ENCODE measurements at places on chromosomes 5 and 9. TPM values are rescaled to one million over a fixed set of nuclear protein-coding genes. Genes with fewer than 3 reads are reported as not detected.

DNA sequence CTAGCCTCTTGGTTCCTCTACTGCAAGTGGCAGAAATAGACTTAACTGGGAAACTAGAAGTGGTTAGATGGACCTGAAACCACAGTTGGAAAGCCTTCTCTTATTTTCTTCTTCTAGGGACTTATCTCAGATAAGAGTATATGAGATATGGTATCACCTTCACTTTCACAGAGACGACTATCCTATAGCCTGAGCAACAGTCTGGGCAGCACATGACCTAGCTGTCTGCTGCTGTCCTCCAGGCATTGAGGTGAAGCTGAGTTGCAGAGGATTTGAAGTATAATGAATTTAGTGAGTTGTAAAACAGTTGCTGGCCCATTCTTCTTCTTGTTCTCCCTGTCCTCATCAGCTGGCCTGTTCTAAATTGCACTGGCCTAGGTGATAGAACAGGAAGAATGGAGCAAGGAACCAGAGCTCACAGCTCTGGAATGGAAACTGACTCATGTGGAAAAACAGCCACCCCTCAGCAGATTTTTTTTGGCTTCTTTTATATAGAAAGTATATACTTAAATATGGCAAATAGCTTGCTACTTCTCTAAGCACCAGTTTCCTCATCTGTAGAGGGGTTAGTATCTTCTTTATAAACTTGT lies 27.8 kb downstream of the RECK start:
- no peak for DNase-seq

IRX1 gene
- not detected for total RNA-seq

DNA sequence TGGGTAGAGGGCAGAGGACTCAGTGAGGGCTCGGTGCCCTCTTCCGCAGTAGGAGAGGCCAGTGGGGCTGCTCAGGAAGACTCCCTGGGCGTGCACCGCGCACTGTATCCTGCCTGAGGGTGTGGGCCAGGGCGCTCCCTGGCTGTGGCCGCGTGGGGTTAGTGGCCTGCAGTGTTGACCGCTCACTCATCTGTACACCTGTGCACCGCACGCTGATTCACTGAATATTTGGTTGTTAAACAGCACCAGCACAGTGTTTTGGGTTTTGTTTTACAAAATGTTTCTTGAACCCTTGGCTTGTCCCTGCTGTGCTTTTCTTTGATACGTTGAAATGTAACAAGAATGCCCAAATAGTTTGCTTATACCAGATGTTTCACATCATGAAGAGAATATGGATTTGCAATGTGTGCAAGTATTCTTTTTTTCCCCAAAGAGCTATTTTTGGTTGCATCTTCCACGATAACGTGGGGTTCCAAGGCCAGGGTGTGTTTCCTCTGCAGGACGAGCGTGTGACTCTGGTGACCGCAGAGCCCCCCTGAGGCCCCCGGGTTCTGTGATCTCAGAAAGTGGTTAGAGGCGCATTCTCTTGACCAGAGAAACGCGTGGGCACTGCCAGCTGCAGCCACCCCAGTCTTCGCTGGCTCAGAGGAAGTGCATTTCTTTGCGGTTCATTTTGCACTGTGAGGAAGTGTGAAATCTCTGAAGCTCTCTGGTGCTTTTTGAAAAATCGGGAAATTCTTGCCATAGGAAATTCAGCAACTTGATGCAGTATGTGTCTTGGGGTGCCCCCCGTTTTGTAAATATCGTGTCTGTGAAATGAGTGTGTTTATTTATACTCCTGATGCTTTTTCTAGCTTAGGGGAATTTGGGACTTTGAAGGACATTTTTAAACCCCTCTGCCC lies 46.9 kb downstream of the AHRR start:
- DNase-seq, result peak; percentile 1

- DNase-seq, result no peak
These were observed 371.7 kb upstream of the POU5F2 start for GRCh38 chr5:94113087-94113486.

DNA sequence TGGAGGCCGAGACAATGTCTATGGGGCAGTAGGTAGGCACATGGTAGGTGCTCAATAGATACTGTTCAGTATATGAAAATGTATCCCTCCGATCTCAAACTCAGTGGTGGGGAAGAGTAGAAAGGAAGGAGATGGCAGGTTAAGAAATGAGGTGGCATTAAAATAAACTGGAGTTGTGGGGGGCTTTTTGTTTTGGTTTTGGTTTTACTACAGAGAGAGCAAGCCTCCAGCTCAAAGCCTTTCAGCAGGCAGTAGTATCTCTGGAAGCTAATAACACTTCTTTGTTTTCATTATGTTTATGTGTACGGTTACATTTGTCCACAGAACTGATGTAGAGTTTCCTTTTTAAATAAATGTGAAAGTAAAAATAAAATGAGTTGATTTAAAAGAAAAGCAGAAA lies 8.6 kb downstream of the MFAP3 start:
- DNase-seq, result no peak

TMC1 gene
- not detected for total RNA-seq

DNA sequence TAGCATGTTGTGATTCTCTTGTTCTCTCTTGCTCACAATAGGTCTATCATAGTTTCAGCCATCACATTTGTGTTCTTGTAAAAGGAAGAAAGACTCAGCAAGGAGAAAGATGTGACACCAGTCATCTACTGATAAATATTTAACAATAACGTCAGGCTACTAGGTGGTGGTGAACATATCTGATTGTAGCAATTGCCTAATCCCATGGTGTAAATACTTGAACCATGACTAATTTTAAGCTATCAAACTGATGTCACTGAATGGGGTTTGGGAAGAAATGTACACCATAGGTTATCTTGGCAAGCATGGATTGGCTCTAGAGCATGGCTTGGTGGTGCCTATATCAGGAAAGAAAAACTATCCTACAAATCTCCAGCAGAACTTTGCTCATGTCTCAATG lies 16.6 kb downstream of the DMRTA1 start:
- DNase-seq, result no peak

DNA sequence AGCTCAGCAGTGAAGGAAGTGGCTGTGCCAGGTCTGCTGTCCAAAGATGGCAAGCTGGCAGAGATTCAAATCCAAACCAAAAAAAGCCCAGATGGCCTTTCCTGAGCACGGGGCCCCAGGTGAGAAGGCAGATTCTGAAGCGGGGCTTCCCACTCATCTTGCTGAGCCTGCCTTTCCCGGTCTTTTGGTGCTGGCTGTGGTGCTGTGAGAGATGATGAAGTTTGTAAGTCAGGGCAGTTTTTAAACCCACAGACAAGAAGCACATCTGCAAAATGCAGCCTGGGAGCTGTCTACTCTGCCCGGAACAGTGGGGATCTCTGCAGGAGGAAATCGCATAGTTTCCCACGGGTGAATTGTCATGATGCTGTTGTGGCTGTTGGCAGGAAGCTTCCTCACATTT lies 85.0 kb upstream of the IRX4 start:
- no peak for DNase-seq

- no peak for DNase-seq
These were observed 1.6 kb downstream of the INSYN2B start for GRCh38 chr5:169978714-169979113.

DNA sequence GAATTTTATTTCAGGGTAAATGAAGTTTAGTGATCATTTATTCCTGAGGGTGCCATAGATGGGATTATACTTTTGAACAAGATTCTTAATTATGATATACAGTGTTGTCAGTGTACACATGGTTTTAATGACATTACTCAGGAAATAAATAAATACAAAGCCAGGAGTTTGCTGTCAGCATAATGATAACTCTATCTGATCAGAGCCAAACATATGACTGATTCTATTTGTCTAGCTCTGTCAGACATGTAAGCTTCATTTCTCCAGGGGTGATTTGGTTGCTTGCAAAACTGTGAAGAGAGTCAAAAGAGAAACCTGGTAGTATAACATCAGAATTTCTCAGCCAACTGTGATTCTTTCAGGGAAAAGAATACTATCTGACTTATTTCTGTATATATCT lies 1425.8 kb upstream of the C9orf72 start:
- DNase-seq, result no peak

- DNase-seq, result no peak
These were observed 73.4 kb upstream of the ATG10 start for GRCh38 chr5:81898403-81898802.

- DNase-seq, result no peak
These were observed 60.9 kb upstream of the SLC2A8 start for GRCh38 chr9:127336086-127336485.

TAF11L10 gene
- not detected for total RNA-seq

PCDHB10 gene
- total RNA-seq, result not detected

GRCh38 chr5:133742431-133742988 lies 130.2 kb upstream of the FSTL4 start:
- no peak for DNase-seq

DNA sequence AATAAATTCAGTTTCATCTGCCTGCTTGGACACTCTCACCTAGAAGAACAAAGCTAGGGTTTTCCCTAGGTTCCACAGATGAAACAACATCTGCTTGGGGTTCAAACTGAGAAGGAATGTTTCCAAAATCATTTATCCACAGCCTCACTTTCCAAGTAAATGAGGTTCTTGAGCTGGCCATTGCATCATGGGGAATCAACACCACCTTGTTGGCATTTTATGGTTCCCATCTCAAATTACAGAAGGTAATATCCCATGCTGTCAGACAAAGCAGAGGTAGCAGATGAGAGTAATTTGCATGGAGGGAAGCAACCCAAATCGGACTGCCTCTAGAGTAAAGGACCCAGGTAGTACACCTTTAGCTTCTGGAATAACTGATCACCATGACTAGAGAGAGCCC lies 10.5 kb upstream of the NR4A3 start:
- no peak for DNase-seq

- peak; percentile 37 for DNase-seq
These were observed 44.0 kb upstream of the XPA start for GRCh38 chr9:97740848-97741821.

- peak; percentile 77 for DNase-seq
These were observed 14.4 kb downstream of the STK10 start for GRCh38 chr5:172173564-172174153.

- no peak for DNase-seq
These were observed 28.5 kb upstream of the KIF4B start for GRCh38 chr5:154984946-154985516.

DNA sequence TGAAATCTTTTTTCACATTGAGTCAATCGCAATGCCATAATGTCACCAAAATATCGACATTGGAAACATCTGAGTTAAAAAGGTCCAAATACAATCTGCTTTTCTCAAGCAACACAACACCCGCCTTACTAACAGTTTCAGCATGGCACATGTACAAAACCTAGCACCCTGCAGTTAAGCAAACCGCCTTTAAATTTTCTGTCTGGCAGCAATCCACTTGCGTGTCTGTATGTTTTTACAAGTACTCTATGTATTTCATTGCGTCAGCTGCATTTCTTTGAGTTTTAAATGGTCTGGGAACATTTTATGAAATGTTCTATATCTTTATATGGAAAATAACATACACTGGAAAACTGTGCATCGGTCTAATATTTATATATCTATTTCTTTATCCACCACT lies 134.6 kb downstream of the DENND1A start:
- DNase-seq, result no peak

GRCh38 chr5:76527685-76528161 lies 95.5 kb downstream of the F2RL2 start:
- no peak for DNase-seq

DNA sequence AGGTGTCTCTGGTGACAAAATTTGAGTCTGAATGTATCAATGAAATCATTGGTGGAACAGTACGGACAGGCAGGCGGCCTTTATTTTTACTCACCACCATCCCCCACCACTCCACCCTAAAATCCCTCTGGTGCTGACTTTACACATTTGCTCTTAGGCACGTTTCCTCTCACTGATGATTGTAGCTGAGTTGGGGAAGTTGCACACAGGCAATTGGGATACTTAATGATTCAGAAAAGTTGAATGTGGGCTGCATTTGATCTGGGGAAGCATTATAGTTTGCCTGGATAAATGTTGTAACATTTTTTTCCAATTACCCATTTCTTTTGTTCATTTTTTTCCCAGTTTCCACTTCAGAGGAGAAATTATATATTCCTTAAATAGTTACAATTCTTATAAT lies 658.4 kb downstream of the TLR4 start:
- DNase-seq, result no peak

DNA sequence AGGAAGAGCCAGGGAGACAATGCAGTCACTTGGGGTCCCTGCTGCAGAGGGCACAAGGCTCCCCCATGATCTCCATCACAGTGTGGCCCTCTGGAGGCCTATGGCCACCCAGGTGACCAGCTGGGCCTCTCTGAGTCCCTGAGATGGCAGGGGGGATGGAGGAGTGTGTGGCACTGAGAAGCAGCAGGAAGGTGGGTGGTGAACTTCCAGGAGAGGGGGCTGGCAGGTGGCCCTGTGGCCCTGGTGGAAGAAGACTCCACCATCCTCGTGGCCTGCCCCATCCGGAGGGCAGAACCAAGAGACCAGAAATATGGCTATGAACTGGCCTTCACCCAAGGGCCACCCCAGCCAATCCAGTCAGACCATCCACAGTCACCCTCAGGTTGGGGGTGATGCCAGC lies 31.7 kb upstream of the AFAP1L1 start:
- DNase-seq, result no peak

GRCh38 chr5:142316681-142317080 lies 8.1 kb downstream of the SPRY4 start:
- no peak for DNase-seq

DNA sequence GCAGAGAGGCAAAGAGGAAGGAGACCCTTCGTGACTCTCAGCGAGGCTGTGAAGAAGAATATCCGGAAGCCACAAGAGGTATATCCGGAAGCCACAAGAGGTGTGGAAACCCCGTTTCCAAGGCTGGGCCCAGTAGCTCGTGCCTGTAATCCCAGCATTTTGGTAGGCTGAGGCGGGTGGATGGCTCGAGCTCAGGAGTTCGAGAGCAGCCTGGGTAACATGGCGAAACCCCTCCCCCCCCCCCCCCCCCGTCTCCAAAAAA lies 612 bp upstream of the BBLN start:
- peak; percentile 70 for DNase-seq

DNA sequence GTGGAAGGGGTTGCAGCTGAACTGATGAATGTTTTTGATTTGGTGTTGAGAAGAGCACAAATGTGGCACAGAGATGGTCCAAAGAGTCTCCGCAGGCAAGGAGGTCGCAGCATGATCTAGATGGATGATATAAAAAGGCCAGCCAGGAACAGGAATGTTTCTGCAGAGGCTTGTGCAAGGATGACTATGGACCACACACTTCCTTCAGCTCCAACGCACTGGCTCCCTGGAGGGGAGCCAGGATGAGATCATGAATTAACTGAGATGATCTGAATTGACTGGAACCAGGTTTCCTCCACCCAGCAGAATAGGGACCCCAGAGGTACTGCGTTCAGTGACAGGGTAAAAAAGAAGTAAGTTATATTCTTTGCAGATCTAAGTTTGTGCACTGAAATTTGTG lies 89.0 kb downstream of the ARSB start:
- no peak for DNase-seq

All from activated naive CD4-positive, alpha-beta T cell treated with anti-CD3 and anti-CD28 coated beads, Interleukin-2, amount 50 U/mL, for 72 hours (primary cell).